ENCODE measurements at places on chromosomes 1 and 21. TPM values are rescaled to one million over a fixed set of nuclear protein-coding genes. Genes with fewer than 3 reads are reported as not detected.

The SYT14 gene
- not detected for total RNA-seq

The KCNA3 gene
- not detected for total RNA-seq

- no peak overlapping the region for H3K4me3 ChIP-seq
- no peak overlapping the region for H3K27ac ChIP-seq
- DNase-seq, result no peak
- H3K36me3 ChIP-seq, result no peaks in the 10 kb centered on the region
- no peaks in the 10 kb centered on the region for H3K4me1 ChIP-seq
Observed at GRCh38 chr21:14916676-14917141, 148.1 kb downstream of the NRIP1 start.

DNA sequence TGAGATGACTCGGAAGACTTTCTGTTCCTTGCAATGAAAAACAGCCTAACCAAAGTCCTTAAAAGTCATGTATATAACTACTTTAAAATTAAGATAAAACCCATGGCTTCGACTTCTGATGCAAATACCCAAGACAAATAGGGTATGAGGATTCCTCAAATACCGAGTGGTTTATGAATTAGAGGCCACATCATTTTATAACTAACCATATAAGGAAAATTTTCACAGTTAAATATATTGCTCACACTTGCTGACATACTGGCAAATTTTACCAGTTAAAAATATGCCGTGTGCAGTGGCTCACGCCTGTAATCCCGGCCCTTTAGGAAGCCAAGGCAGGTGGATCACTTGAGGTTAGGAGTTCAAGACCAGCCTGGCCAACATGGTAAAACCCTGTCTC is 5.4 kb downstream of the RERE start:
- H3K27me3 ChIP-seq, result no peaks in the 10 kb centered on the region
- no peak overlapping the region for H3K27ac ChIP-seq
- H3K36me3 ChIP-seq, result no peaks in the 10 kb centered on the region
- peaks cover 24% of the 10 kb centered on the region for H3K4me1 ChIP-seq

- H3K27me3 ChIP-seq, result no peaks in the 10 kb centered on the region
- DNase-seq, result no peak
- H3K4me1 ChIP-seq, result no peaks in the 10 kb centered on the region
- no peak overlapping the region for H3K4me3 ChIP-seq
Observed at GRCh38 chr1:32863881-32864245, 6.8 kb downstream of the FNDC5 start.

- no peaks in the 10 kb centered on the region for H3K36me3 ChIP-seq
- H3K4me1 ChIP-seq, result peaks cover 7% of the 10 kb centered on the region
- H3K4me3 ChIP-seq, result no peak overlapping the region
Observed at GRCh38 chr1:44790968-44791801, 3.2 kb upstream of the BEST4 start.
